ENCODE measurements at places on chromosomes 1 and 21. TPM values are rescaled to one million over a fixed set of nuclear protein-coding genes. Genes with fewer than 3 reads are reported as not detected.

SLC30A2 gene
- not detected for total RNA-seq

ADGRB2 gene
- 0.72 TPM for total RNA-seq

HAO2 gene
- total RNA-seq = not detected

KANK4 gene
- under 0.01 TPM for total RNA-seq

TRABD2B gene
- total RNA-seq = 0.72 TPM

TAF1A gene
- 8.2 TPM for total RNA-seq

MEX3A gene
- 6.5 TPM for total RNA-seq

All from tracheal epithelial cell (primary cell).